ENCODE measurements at places on chromosomes 3 and 15.

DNA sequence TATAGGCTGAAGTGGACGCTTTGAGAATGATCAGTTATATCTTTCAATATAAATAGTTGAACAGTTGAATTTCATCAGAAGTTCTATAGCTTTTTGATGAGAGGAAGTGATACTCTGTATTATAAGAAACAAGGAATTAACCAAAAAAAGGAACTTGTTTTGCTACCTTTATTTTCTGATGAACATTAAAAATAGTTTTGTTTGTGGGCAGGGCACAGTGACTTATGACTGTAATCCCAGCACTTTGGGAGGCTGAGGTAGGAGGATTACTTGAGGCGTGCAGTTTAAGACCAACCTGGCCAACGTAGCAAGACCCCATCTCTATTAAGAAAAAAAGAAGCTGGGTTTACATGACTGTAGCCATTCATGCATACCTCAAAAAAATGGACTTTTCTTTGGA, 16.7 kb downstream of the BLOC1S6 start:
- DNase-seq = no peak

DNA sequence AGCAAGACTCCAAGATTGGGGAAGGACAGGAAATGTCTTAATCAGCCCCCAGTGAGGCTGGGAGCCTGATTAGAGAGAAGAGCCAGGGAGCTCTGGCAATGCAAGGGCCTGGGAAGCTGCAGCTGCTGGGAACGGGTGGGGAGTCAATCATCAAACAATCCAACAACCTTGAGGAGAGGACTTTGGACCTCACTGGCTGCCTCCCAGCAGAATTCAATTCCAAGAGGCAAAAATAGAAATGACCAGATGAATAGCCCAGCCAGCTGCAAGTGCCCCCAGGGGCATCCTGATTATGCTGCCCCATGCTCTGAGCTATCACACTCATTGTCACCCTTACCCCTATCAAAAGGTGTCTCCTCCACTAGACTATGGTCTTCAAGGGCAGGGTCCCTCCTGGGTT, 6.1 kb upstream of the HOMER2 start:
- DNase-seq = no peak

DNA sequence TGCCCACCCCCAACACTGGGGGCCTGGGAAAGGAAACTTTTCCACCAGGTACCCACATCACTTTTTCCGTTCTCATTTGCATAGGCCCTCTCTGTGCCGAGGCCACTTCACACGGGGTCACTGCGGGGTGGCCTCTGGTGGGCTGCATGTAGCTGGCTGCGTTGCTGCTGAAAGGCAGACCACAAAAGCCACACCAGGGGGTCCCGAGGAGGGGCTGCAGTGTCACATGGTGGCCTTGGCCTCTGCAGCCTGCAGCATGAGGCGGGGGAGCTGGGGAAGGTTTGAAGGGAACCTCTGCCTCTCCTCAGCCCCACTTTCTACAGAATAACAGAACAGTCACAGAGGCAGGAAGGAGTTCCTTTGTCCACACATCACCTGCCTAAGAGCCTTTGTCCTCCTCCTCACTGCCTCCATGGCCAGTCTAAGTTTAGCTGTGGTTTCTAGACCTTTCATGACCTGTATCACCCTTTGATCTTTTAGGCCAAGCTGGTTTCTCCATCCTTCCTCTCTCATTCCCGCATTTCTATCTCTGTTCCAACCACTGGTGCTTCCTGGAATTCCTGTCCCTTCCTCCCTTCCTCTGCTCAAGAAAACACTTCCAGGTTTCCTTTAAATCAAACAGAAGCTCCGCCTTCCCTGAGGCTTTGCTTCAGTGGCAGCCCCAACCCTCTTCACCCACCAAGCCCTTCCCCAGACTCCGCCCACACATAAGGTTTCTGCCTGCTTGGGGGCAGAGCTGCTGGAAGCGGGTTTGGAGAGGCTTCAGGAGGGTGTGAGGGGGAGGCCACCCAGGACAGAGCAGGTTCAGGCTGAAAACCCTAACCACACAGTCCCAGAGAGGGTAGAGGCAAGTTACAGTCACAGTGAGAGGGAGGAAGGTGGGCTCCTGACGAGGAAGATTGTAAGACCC, 150.7 kb upstream of the TLE3 start:
- no peak for DNase-seq

DNA sequence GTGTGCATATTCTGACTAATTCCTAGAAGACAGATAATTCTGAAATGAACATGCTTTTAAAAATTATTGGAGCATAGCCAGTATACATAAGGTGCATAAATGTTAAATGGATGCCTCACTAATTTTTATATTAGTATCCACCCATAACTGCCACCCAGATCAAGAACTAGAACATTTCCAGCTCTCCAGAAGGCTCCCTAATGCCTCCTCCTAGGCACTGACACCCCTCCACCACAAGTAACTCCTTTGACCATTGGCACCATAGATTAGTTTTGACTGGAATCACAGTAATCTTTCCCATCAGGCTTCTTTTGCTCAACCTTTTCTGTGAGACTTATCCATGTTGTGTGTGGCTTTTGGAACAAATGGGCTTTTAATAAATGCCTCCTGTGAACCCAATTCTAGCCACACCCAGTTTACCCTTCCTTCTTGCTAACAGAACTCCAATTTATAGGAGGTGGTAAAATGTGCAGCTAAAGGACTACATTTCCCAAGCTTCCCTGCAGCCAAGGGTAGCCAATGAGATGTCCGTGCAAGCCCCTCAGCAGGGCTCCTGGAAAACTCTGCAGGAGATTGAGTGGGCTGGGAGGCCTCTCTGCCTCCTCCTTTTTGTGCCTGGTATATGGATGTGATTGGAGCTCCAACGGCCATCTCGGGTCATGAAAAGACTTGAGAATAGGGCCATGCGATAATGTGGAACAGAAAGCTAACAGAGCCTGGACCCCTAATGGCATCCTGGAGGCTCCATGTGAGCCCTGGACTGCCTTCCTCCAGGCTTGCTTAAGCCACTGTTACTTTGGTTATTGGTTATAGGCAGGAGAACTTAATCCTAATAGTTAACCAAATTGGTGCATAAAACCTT, 322.6 kb upstream of the TLE3 start:
- no peak for DNase-seq

- no peak for DNase-seq
These were observed 31.7 kb upstream of the RAB11A start for GRCh38 chr15:65837301-65838294.

DNA sequence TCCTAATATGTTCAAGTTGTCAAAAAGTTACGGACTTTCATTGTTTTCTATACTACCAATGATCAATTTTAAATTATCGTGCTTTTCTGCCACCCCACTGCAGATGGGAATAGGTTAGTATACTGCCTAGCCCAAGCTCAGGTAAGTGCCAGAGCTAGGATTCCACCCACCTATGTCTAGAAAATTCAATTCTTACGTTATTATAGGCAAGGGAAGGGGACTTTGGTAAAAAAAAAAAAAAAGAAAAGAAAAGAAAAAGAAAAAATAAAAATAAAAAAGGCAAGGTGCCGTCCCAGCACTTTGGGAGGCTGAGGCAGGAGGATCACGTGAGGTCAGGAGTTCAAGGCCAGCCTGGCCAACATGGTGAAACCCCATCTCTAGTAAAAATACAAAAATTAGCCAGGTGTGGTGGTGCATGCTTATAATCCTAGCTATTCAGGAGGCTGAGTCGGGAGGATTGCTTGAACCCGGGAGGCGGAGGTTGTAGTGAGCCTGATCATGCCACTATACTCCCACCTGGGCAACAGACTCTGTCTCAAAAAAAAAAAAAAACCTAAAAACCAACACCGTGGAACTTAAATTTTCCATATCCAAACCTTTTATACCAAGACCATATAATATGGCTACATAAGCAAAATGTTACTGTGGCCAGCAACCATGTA, 1.3 kb downstream of the RPL22L1 start:
- DNase-seq = no peak

GRCh38 chr15:75817138-75817935, 25.9 kb upstream of the UBE2Q2 start:
- DNase-seq = no peak

- DNase-seq = no peak
These were observed 25.9 kb downstream of the GALNT15 start for GRCh38 chr3:16200411-16200810.

Measured in CD4-positive, alpha-beta T cell treated with Interleukin-15 for 4 hours (primary cell).